ENCODE measurements at places on chromosomes 5 and 9.

GRCh38 chr5:10689391-10690081 lies 71.5 kb downstream of the DAP start:
- no peak for DNase-seq

DNA sequence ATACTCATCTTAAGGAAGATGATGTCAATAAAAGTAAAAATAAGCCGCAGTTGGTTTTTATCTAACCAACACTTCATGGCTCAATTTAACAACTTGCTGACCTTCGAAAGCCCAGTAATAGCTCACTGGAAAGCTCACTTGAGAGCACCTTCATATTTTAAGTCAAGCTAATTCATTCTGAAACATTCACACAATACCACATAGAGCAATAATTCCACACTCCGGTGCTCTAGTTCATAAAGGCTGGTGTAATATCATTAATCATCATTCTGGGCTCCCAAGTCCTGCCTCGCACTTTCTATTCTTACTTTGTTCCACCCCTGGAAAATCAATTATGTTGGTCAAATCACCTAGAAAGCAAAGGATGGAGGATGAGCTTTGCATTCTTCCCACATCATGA lies 74.4 kb downstream of the ELAVL2 start:
- no peak for DNase-seq

DNA sequence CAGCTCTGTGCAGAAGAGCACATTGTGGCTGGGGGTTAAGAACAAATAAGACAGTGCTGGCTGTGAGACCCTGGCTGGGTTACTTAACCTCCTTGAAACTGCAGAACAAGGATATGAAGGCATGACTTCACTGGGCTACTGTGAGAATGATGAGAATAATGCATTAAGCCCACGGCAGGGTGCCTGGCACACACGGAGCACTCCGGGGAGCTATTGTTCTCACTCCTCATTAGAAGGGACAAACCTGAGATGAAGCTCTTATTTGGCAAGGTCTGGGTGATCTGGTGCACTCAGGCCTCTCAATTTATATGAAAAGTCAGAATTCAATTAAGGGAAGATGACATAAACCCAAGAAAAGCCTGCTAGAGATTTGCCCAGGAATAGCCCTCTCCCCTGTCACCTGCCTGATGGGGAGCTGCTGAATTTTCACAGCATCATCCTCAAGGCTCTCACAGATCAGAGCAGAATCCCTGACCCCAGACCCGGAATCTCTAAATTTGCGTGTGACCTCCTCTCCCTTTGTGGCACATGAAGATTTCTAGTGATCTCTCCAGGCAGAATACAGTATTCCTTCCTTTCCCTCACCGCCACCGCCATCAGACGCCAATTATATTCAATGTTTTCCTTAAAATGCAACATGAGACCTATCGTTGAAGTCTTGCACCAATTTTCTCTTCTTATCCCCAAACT lies 102.1 kb downstream of the COL23A1 start:
- no peak for DNase-seq

- no peak for DNase-seq
Observed at GRCh38 chr5:61307611-61308010, 24.4 kb upstream of the ZSWIM6 start.

DNA sequence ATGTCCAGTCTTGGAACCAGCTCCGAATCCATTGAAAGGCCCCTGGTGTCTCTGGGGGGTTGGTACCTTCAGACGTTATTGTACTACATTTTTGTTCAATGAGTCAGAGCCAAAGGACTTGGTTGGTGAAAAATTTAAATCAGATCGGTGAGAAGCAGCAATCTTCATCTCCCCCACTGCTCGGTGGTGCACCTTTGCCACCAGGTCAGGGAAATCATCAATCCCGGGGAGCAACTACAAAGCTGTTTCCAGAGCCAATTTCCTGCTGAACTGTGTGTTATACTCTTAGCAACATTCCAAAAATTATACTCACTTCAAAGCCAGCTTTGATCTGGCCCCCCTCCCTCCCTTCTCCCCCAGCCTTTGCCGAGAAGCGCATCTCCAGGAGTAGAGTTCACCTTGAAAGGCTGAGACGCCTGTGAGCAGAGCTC lies 375.2 kb upstream of the WWC1 start:
- DNase-seq = no peak
